A549 treated with GW870086 at 1 μM for 4 hours (cell line): ENCODE measurements at places on chromosomes 7 and 10. TPM values are rescaled to one million over a fixed set of nuclear protein-coding genes. Genes with fewer than 3 reads are reported as not detected.

Gene DNMBP
- total RNA-seq: 22.9 to 33.4 TPM (median 29.2 TPM) in 5 replicates

Gene ZNF277
- 10.7 to 15.1 TPM (median 13.6 TPM) in 5 replicates for total RNA-seq

Gene FAM25G
- 1.3 to 2.7 TPM in 2 of 5 replicates, not detected in the others for total RNA-seq

Gene TMEM120A
- total RNA-seq: 33.0 to 44.3 TPM (median 43.8 TPM) in 5 replicates

Gene EVX1
- 0.09 to 0.27 TPM (median 0.11 TPM) in 5 replicates for total RNA-seq

Gene CPA2
- 0.10 TPM in 1 of 5 replicates, not detected in the others for total RNA-seq

Gene SPDYE5
- total RNA-seq: not detected in 5 replicates

Gene NPSR1
- total RNA-seq: not detected in 5 replicates

Gene HELLS
- total RNA-seq: 23.2 to 29.6 TPM (median 28.5 TPM) in 5 replicates

Gene OR2A5
- not detected in 5 replicates for total RNA-seq

Gene NCOA4
- total RNA-seq: 82.0 to 99.3 TPM (median 91.1 TPM) in 5 replicates

Gene CFAP58
- 0.10 to 0.34 TPM (median 0.16 TPM) in 5 replicates for total RNA-seq

Gene WNT2
- total RNA-seq: 0.09 to 0.47 TPM in 2 of 5 replicates, not detected in the others

Gene SLC16A12
- total RNA-seq: 0.19 to 0.78 TPM (median 0.32 TPM) in 5 replicates

Gene MALRD1
- total RNA-seq: not detected in 5 replicates

Gene ELOVL3
- total RNA-seq: 0.14 to 0.45 TPM (median 0.27 TPM) in 4 of 5 replicates, not detected in the other

Gene ATOH7
- 0.17 to 0.34 TPM (median 0.18 TPM) in 5 replicates for total RNA-seq

Gene DYNC1I1
- 0.19 to 0.41 TPM (median 0.23 TPM) in 4 of 5 replicates, not detected in the other for total RNA-seq

Gene TSPAN33
- total RNA-seq: 4.6 to 6.8 TPM (median 6.5 TPM) in 5 replicates

Gene TRIL
- not detected in 5 replicates for total RNA-seq

Gene ZCWPW1
- 1.1 to 1.6 TPM (median 1.2 TPM) in 5 replicates for total RNA-seq

Gene GSTO2
- 1.5 to 3.3 TPM (median 1.9 TPM) in 5 replicates for total RNA-seq

Gene MICALL2
- 18.7 to 28.9 TPM (median 25.9 TPM) in 5 replicates for total RNA-seq

Gene CD36
- 0.08 to 0.10 TPM in 2 of 5 replicates, not detected in the others for total RNA-seq

Gene MCM10
- 19.7 to 24.0 TPM (median 21.3 TPM) in 5 replicates for total RNA-seq

Gene SPDYE16
- not detected in 5 replicates for total RNA-seq

Gene GRM3
- total RNA-seq: not detected in 5 replicates
